ENCODE measurements at places on chromosomes 5 and 9.

GRCh38 chr5:176784218-176785165 lies 25.9 kb upstream of the UNC5A start:
- DNase-seq: peak; percentile 32

- DNase-seq: no peak
These were observed 122.4 kb upstream of the C6 start for GRCh38 chr5:41335596-41336181.

- no peak for DNase-seq
These were observed 191.4 kb upstream of the TRIM32 start for GRCh38 chr9:116495725-116496124.

DNA sequence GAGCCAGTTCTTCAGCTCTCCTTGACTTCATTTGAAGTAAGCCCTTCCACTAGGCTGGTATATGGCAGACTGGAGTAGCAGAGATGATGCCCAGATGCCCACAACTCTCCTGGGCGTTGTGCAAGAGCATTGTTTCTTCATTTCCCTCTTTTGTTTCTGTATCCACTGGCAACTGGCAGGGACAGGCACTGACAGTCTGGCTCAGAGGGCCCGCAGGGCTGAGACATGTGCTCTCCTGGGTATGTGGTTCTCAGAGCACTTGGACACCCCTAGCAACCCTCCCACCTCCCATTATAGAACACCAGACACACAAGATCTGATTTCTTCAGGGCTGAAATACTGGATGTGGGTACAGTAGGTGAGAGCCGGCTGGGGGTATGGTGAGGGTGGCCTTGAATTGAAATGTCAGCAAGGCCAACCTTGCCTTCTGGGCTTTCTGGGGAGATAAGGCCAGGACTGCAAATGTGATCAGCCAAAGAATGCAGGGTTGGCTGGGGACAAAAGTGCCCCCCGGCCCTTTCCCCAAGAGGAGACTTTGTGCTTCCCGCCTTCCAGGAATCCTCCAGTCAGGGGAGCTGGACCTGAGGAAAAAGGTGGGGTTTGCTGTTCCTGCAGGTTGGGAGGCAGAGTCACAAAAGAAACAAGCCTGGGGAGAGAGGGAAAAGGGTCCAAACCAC lies 28.6 kb upstream of the CTNNA1 start:
- no peak for DNase-seq

DNA sequence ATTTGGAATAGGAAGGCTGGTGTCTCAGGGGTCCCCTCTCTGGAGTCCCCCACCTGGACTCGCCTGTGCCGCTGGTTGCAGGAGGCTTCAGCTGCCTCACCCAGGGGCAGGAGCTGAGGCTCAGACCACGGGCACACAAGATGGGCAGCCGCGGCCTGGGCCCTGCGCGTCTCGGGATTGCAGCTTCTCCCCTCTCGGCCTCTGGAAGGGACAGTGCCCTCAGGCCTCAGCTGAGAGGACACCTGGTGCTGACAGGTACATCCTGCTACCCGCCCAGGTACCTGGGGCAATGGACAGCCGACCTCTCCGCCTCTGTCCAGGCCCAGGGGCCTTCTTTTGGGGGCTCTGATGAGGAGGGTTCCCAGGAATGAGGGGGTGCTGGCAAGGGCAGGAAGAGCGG lies 38.3 kb downstream of the UNC5A start:
- DNase-seq: no peak

DNA sequence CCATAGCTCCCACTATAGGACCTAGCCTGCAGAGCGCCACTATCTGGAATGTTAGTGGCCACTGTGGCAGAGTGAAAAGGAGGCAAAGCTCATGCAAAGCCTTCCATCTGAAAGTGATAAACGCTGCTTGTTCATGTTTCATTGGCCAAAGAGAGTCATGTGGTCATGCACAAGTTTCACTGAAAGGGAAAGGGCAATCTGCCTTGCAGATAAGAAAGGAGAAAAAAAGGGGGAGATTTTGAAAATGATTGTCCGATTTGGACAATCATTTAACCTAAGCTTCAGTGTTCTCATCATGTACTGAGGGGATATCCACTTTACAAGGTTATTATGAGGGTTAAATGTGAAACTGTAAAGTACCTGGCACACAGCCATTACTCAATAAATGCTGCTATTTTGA lies 9.0 kb upstream of the MOB3B start:
- DNase-seq: no peak
